Stimulated activated CD4-positive, alpha-beta T cell treated with anti-CD3 and anti-CD28 coated beads, Interleukin-15, amount 100 ng/mL, for 48 hours (primary cell): ENCODE measurements at places on chromosomes 1 and 21.

- DNase-seq, result no peak
Observed at GRCh38 chr1:112399456-112399855, 3.4 kb downstream of the CTTNBP2NL start.

DNA sequence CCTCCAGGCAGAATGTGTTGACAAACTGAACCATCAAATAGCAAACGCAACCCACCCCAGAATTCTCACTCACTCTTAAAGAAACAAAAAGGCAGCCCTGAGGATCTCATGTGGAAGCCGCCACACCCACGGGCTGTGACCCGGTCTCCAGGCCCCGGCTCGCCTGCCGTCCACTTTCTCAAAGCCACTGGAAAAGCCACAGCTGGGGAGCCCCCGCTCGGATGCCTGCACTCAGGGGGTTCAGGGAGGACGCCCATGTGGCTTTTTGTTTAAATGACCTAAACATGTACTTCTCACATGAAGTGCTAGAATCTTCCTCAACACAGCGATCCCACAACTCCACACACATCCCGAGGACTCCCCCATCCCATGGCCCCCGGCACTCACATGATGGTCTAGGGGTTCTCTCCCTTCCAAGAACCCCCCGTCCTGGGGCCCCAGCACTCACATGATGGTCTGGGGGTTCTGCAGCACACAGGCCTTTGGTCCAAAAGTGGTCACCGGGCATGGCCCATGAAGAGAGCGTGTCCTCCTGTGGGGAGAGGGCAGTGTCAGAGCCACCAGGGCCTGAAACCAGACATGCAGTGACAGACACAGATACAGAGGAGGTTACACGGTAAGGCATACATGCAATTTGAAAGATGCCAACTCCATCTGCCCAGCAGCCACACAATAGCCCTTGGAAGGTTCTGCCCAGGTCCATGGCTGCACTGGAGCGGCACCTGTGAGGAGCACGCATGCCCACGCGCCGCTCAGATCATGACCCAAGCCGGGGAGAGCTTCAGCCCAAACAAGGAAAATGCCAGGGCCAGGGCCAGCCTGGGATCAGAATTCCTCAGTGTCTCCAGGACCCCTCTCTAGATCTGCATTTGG lies 16.5 kb downstream of the NADK start:
- no peak for DNase-seq

DNA sequence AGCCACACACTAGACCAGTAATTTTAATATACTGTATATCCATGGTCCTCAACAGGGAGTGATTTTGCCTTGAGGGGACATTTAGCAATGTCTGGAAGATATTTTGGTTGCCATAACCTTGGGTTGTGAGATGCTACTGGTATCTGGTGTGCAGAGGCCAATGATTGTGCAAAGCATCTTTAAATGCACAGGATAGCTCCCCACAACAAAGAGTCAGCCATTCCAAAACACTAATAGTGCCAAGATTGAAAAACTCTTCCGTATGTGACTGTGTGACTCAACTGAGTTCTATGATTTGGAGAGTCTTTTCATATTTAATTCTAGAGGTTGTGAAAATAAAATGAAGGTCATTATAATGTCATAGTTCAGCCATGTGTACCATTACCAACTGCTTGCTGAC lies 141.4 kb upstream of the CACYBP start:
- DNase-seq, result no peak

- no peak for DNase-seq
Observed at GRCh38 chr1:197314682-197315081, 46.6 kb downstream of the CRB1 start.

DNA sequence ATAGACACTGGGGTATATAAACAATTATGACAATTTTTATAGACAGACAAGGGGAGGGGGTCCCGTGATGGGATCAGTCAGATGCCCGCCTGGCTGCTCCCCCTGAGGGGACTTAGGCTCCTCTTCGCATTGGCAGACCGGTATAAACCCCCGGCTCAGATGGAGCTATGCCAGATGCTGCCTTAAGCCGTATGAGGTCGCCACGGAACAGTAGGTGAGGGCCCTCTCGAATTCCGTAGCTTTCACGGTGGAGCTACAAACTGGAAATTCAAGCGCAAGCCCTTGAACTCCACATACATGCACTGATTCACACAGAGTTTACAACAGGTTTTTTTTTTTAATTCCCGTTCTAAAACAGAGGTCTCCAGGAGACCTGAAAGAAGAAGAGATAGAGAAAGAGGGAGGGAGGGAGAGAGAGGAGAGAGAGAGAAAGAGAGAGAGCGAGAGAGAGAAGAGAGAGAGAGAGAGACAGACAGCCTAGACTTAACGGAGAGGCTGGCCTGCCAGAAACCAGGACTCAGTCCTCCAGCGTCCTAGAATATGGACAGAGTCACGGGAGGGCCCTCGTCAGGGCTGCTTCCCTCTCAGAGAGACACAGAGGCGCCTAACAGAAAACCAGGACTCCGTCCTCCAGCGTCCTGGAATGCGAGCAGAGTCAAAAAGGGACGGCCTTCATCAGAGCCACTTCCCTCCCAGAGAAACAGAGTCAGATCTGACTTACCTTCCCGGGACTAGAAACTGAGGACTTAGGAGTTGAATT lies 24.4 kb upstream of the TMEM54 start:
- DNase-seq, result no peak

GRCh38 chr1:51572365-51572764 lies 44.5 kb upstream of the OSBPL9 start:
- no peak for DNase-seq

GRCh38 chr1:43056981-43057391 lies 98.3 kb upstream of the SLC2A1 start:
- no peak for DNase-seq

GRCh38 chr1:164733070-164733469 lies 174.1 kb downstream of the PBX1 start:
- no peak for DNase-seq

DNA sequence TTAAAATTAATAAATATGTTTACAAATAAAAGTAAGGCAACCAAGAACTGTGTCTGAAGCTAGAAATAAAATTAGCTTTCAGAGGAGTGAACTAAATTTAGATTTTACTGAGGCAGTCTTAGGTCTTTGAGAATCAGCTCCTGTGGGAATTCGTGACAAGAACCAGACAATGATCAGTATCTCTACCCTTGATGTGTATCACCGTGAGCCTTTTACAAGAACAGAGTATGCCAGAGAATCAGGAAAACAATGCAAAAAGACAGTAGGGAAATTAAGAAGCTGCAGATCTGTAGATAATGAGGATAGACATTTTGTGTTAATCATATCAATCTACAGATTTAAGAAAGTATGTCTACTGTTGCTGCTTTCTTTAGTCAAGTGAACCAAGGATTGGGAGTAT lies 351.0 kb downstream of the COL11A1 start:
- DNase-seq, result no peak

DNA sequence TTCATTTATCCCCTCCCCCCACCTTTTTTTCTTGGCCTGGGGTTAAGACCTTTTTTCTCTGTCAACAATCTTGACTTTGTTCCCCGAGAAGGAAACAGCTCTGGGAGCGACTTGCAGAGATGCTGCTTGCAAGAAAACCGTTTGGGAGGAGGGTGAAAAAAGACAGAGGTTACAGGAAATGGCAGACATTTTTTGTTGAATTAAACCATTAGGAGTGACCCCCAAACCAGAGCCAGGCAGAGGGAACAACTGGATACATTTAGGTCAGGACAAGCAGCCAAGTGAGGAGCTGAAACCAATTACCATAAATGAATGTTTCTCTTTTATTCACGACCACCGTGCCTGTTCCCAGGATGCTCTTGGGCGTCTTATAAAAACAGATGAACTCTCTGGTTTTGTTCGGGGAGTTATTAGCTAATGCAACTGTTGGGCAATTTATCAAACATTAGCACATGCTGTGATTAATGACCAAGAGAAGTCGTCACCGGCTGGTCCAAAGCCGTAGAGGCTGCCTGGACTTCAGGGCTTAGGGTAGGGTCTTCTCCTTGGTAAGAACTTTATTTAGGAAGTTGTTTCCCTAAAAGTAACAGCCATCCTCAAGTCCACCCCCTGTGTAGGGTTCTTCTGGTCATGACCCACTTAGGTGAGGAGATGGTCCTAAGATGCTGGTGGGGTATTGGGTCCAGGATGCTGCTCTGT lies 141.0 kb downstream of the FOXD2 start:
- no peak for DNase-seq

- DNase-seq, result no peak
Observed at GRCh38 chr1:93565496-93566206, 116.0 kb downstream of the BCAR3 start.

GRCh38 chr1:155125946-155126555 lies 1.6 kb upstream of the EFNA1 start:
- DNase-seq, result no peak

- no peak for DNase-seq
Observed at GRCh38 chr1:21604208-21604957, 64.8 kb downstream of the RAP1GAP start.

GRCh38 chr1:99527545-99527944 lies 118.4 kb upstream of the PALMD start:
- no peak for DNase-seq

GRCh38 chr1:186985889-186986491 lies 157.2 kb downstream of the PLA2G4A start:
- no peak for DNase-seq
